ENCODE measurements at places on chromosomes 12 and 14.

DNA sequence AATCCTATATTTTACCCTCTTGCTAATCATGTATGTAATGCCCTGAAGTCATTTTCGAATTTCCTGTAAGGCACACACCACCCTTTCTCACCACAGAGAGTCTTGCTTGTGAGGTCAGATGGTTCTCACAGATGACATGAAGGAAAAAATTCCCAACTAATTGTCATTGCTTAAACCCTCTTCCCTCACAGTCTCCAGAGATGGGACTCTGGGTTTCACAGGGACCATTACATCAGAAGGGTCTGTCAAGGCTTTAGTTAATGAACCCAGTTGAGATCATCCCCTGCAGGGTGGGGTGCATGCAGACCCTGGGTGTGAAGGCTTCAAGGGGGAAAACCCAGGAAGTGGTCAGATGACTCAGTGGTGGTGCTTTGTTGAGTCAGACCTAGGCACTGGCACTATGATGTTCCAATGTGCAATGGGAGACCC lies 229.6 kb downstream of the BCAT1 start:
- DNase-seq = peak; percentile 69

GRCh38 chr12:120013659-120014380 lies 24.8 kb downstream of the BICDL1 start:
- peak; percentile 78 for DNase-seq

DNA sequence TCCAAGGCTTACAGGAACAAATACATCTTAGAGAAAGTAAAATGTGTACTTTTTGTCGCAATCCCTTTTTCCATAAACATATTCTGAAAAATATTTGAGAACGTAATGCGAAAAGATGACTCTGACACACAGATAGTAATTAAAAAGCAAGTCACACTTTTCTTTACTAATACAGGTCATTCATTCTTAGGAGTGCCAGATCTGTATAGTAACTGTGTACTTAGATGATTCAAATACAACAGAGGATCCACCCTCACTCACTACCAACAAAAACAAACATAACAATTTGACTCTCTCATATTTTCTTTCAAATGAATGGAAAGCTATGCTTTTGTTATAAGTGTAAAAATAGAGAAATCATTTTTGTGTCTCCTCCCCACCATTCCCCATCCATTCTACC lies 795.4 kb downstream of the SLC6A15 start:
- DNase-seq = no peak

GRCh38 chr12:59768031-59768430 lies 172.2 kb downstream of the SLC16A7 start:
- DNase-seq = no peak

- no peak for DNase-seq
These were observed 154.4 kb downstream of the CALM1 start for GRCh38 chr14:90551070-90551704.

DNA sequence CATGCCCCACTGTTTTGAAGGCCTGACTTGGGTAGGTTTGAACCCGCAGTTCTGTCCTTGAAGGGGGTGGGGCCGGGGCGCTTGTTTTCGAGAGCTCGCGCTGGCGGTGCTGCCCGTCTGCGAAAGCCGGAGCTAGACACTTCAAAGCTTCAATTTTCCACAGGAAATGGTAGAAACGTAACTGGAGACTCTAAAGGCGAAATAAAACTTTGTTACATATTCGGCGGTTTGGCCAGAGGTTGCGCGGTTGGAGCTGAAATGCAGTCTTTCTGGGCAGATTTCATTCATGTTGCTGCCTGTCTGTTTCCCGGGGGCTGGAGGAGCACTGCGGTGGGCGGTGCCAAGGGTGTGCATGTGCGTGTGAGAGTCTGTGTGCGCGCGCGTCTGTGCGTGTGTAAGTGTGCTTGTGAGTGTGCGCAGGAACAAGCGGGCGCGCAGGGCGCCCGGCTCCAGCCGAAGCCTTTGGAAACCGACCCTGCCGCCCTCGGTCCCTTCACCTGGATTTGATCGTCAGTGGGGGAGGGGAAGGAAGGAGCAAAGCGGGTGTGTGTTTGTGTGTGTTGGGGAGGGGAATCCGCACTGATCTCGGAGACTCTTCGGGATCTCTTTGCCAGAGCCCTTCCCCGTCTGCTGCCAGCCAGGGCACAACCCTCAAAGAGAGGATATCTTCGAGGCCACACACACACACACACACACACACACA lies 227.7 kb upstream of the CRY1 start:
- DNase-seq = peak; percentile 88

- DNase-seq = peak; percentile 95
These were observed at the start of gene CD4 for GRCh38 chr12:6788972-6789924. TSS of gene CD4 (plus strand) at chr12:6789528. CDS start at chr12:6800139, 10,611 bp downstream.

DNA sequence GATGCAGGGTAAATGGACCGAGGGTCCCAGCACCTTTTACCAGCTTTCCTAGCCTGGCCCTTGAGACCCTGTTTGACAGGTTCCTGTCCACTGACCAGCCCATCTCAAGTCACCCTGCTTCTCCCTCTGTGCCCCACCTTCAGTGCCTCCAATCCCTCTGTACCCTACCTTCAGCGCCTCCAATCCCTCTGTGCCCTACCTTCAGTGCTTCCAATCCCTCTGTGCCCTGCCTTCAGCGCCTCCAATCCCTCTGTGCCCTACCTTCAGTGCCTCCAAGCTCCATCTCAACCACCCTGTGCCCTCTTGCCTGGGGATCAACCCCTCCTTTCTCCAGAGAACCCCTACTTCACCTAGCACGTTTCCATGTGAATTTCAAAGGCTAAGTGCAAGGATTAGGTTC lies 54.3 kb downstream of the ZFP36L1 start:
- DNase-seq = no peak

GRCh38 chr14:89455412-89455811 lies 38.4 kb upstream of the FOXN3 start:
- no peak for DNase-seq

DNA sequence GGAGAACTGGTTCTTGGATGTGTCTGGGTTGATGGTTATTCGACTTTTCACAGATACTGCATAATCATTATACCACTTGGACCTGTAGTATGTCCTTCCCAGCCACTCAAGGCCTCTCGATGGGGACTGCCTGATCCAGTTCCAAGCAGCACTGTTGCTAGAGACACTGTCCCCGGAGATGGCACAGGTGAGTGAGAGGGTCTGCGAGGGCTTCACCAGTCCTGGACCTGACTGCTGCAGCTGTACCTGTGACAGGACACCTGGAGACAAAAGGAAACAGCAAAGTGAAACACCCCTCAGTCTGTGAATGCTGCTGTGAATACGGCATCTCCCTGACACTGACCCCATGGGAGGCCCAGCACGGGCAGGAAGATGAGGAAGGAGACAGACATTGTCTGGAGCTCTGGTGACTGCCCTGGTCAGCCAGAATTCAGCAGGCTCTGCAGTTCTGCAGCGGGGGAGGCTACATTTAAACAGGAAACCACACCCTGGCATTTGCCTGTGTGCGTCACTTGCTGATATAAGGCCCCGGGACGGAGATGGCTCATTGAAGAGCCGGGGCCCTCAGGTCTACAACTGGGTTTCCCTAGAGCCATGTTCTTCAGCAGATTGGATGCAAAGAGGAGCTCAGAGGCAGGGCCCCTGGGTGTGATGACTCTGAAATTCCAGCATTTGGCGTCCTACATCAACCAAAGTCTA lies 413.6 kb downstream of the TMEM121 start:
- DNase-seq = no peak

- DNase-seq = no peak
These were observed 4.9 kb upstream of the SENP1 start for GRCh38 chr12:48110691-48111311.

DNA sequence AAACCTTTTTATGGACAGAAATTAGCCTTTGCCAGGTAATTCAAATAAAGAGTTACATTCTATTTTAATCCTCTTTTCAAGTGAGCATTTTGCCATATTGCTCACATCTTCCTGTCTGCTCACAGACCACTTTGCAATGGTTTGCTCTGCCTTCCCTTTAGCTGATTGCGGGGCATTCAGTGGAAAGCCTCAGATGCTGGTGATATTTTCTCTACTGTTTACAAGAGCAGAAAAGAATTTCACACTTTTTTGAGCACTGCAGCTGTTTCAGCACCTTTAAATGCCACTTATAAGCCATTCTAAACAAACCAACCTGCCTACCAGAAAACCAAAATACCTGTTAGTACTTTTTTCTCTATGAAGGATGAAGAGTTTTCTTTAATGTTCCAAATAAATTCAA lies 195.7 kb upstream of the LRIG3 start:
- no peak for DNase-seq

DNA sequence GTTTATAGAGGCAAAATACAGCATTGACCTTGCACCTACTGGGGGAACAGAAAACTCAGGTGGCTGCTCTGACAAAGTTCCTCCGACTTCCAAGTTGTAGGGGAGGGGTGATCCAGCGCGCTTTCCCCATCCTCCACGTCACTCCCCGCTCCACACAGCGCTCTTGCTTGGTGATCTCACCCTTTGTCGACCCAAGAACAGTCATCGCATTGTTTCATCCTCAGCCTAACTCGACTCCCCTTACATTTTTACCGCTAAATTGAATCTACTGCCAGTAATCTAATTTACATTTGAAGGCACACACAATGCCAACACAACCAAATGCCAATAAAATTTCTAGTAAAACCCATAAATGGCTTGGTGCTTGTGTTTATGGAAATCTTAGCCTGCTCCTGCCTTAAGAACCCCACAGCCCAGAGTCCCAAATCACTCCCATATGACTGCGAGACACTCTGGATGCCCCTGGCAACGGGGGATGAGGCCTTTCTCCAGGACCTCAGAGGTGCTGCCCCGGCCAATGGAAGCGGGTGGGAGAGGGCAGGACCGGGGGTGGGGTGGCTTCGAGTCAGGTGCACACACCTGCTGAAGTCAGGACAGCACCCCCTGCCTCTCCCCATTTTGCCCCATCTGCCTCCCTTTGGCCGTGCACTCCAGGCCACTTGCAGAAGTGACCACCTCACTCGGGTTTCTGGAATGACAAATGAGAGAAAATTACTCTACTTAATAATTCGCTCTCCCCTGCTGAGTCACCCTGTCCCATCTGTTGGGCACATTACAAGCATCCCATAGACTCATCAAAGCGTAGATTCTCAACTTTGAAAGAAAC lies 98.2 kb upstream of the GSC start:
- no peak for DNase-seq

- no peak for DNase-seq
These were observed 7.8 kb upstream of the TBX3 start for GRCh38 chr12:114691763-114692185.

DNA sequence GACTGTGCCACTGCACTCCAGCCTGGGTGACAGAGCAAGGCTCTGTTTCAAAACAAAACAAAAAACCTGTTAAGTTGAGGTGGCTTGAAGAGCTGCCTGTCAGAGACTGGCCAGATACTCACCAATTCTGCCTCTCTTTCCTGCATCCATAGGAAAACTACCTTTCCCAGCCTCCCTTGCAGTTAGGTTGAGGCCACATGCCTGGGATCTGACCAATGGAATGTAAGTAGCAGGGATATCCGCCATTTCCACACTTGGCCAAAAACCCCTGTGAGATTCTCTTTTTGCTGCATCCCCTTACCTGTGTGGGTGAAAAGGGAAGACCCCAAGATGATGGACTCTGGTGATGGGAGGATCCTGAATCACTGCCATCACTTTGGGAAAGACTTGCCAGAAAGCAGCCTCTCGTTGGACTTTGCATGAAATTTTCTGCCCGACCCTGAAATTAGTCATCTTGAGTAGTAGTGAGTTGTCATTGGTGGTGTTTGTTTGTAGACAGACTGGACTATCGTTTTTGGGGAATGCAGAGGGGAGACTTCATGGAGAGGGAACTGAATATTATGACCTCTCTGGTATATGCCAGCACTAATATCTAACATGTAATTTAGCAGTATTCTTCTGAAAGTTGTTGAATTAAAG lies 14.0 kb downstream of the GPR68 start:
- DNase-seq = peak; percentile 46

- DNase-seq = no peak
These were observed 237.8 kb downstream of the CACNA1C start for GRCh38 chr12:2290516-2291065.

- DNase-seq = no peak
These were observed 37.3 kb downstream of the PPP1R12A start for GRCh38 chr12:79897617-79898016.

DNA sequence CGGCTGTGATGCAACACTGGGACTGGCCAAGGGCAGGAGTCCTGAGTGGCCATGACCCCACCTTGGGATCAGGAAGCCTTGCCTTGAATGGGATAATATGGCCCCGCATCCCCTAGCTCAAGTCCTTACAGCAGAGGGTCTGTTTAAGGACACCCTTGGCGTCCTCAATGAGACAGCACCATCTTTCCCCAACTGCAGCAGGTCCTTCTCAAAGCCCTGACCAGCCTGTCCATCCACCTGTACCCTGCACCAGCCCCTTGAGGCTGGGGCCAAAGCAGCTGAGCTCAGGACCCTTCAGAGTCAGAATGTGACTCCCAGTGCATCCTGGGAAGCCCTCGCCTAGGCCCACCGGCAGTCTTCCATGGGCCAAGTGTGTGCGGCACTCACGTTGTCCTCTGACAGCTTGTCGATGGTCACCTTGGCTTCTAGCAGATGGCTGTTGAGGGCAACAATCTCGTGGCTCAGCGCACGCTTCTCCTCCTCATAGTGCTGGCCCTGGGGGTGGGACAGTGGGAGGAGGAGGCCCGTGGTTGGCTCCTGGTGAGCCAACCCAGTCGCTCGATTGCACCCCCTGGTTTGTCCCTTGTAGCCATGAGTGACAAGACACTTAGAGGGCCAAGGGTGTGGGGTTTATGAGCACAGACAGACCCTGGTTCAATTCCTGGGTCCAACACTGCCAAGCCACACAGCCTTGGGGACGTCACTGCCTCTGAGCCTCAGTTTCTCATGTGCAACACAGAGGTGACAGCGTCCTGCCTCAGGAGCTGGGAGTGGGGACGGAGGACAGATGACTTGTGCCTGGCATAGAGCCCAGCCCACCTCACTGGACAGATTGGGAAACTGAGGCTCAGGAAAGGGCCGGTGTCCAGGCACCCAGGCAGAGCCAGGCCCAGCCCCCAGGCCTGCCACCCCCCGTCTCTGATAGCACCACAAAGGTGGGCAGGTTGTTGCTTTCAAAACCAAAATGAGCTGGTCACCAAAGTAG lies 43.5 kb downstream of the BEGAIN start:
- no peak for DNase-seq

DNA sequence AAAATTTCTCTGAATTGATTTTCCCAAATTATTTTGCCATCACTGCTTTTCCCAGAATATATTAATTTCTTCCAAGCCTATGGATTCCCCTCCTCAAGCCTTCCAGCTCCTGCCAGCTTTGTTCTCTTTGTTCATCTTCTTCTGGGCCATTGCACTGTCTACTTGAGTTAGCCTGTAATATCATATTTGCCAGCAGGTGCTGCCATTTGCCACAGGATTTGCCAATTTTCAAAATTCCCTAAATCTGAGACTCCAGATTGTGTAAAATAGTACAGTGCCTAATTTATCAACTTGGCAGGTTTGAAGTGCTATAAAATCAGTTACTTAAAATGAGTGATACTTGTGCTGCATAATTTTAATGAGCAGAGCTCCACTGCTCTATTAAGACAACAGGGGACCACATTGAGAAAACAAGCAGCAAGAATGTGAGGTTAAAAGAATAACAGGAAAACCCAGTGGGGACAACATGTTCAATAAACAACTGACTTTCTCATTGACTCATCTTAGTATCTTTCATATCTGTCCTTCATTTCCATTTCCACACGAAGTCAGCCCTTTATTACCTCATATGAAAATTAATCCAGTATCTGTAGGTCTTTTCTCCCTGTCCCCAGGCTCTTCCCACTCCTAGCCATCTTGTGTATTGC lies 84.6 kb upstream of the CCDC196 start:
- DNase-seq = no peak

GRCh38 chr14:81727218-81727617 lies 193.6 kb upstream of the SEL1L start:
- no peak for DNase-seq
